ENCODE measurements at places on chromosomes 5 and 9. TPM values are rescaled to one million over a fixed set of nuclear protein-coding genes. Genes with fewer than 3 reads are reported as not detected.

- no peak for DNase-seq
- H3K27me3 ChIP-seq: no peaks in the 10 kb centered on the region
- H3K27ac ChIP-seq: no peak overlapping the region
- H3K4me1 ChIP-seq: no peaks in the 10 kb centered on the region
- H3K36me3 ChIP-seq: no peaks in the 10 kb centered on the region
- no peak overlapping the region for H3K4me3 ChIP-seq
Observed at GRCh38 chr5:59218424-59219045, 635.7 kb downstream of the RAB3C start.

GRCh38 chr9:14846871-14847311, 63.3 kb downstream of the FREM1 start:
- H3K27me3 ChIP-seq: no peaks in the 10 kb centered on the region
- H3K4me1 ChIP-seq: 0 out of 2 replicates have a peak, but pooled peaks cover 3% of the 10 kb centered on the region
- DNase-seq: peak; percentile 54
- H3K4me3 ChIP-seq: no peak overlapping the region

PCA3 gene
- not detected for total RNA-seq

DNA sequence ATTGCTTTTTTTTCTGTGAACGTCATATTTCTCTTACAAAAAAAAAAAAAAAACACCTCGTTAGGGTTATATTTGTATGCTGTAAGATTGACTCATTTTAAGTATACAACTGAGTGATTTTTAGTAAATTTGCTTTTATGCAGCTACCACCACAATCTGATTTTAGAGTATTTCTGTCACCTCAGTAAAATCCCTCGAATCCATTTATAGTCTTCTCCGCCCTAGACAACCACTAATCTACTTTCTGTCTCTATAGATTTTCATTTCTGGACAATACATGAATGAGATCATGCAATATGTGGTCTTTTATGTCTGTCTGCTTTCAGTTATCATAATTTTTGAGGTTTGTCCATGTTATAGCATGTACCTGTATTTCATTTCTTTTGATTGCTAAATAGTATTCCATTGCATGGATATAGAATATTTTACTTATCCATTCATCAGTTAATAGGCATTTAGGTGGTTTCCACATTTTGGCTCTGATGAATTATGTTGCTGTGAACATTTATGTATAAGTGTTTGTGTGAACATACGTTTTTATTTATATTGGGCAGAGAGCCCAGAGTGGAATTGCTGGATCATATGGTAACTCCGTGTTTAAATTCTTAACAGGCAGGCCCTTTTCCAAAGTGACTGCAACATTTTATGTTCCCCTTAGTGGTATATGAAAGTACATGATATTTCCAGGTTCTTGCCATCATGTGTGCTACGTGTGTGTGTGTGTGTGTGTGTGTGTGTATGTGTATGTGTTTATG, 171.4 kb downstream of the SGCD start:
- H3K4me3 ChIP-seq: no peak overlapping the region
- no peaks in the 10 kb centered on the region for H3K27me3 ChIP-seq
- no peaks in the 10 kb centered on the region for H3K4me1 ChIP-seq
- no peaks in the 10 kb centered on the region for H3K36me3 ChIP-seq

PLCXD3 gene
- total RNA-seq: 0.10 TPM

TMEM215 gene
- 0.67 TPM for total RNA-seq

DNA sequence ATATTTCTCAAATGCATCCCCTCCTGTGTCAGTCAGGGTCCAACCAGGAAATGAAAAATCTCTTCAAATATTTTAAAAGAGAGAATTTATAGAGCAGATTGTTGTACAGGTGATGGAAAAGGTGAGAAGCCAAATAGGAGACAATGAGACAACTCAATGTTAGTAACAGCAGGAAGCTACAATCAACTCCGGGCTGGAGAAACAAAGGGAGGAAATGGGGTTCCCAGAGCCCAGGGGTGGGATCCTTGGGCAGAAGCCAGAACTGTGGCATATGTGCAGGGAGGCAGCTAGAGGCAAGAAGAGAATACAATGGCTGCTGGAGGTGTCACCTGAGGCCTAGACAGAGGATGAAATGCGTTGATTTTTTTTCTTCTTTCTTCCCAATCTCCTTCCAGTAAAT, 361.8 kb upstream of the ACTBL2 start:
- H3K27ac ChIP-seq: no peak overlapping the region
- DNase-seq: no peak
- H3K4me3 ChIP-seq: no peak overlapping the region

SLC36A3 gene
- not detected for total RNA-seq

GRCh38 chr9:70569070-70569772, 154.8 kb upstream of the KLF9 start:
- peaks cover 9% of the 10 kb centered on the region for H3K4me1 ChIP-seq
- no peaks in the 10 kb centered on the region for H3K27me3 ChIP-seq
- H3K4me3 ChIP-seq: no peak overlapping the region
- no peaks in the 10 kb centered on the region for H3K36me3 ChIP-seq
- no peak overlapping the region for H3K27ac ChIP-seq
- no peak for DNase-seq

- H3K4me1 ChIP-seq: peaks cover 3% of the 10 kb centered on the region
- no peak for DNase-seq
- H3K36me3 ChIP-seq: no peaks in the 10 kb centered on the region
- H3K27me3 ChIP-seq: no peaks in the 10 kb centered on the region
- H3K4me3 ChIP-seq: no peak overlapping the region
Observed at GRCh38 chr5:79464695-79465332, 49.1 kb downstream of the HOMER1 start.

SH3TC2 gene
- total RNA-seq: 0.77 TPM

- H3K27me3 ChIP-seq: no peaks in the 10 kb centered on the region
- no peak for DNase-seq
- H3K27ac ChIP-seq: no peak overlapping the region
Observed at GRCh38 chr9:121788686-121789366, 137.4 kb downstream of the DAB2IP start.

GRCh38 chr9:124238546-124239140, 19.1 kb upstream of the NEK6 start:
- no peak for DNase-seq
- H3K36me3 ChIP-seq: no peaks in the 10 kb centered on the region
- H3K4me1 ChIP-seq: no peaks in the 10 kb centered on the region
- no peak overlapping the region for H3K4me3 ChIP-seq
- no peak overlapping the region for H3K27ac ChIP-seq

NRARP gene
- 35.4 TPM for total RNA-seq

DNA sequence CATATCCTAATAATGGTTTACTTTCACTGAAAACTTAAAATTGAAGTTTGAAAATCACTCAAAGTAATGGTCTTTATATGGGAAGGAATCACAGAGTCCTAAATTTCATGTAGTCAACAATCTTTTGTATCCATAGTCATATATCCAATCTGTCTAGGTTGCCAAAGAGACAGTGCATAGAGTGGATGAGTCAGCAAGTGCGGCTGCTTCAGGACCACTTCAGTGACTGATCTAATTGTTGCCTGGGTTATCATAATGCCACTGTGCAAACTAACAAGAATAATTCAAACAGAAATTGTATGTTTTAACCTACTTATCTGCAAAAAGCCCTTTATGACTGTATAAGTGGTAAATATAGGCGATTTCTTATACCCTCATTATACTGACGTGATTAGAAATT, 211.3 kb upstream of the PRR16 start:
- H3K27ac ChIP-seq: no peak overlapping the region
- no peaks in the 10 kb centered on the region for H3K36me3 ChIP-seq
- H3K27me3 ChIP-seq: no peaks in the 10 kb centered on the region
- H3K4me3 ChIP-seq: no peak overlapping the region
- no peaks in the 10 kb centered on the region for H3K4me1 ChIP-seq

DNA sequence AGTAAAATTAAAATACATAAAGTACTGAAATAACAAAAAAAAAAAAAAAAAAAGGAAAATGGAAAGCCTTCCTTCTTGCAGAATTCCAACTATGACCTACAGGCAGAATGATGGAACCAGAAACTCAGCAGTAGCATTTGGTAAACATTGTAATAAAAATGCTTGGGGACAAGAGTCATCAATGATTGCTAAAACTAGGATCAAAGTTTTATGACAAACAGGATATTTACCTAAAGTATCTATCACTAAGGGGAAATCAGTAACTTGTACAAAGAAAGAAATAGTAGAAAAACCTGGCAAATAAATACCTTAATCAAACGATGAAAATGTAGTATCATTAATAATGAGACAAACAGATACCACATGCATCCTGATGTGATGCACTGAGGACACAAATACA, 17.5 kb downstream of the ERMP1 start:
- no peak overlapping the region for H3K27ac ChIP-seq
- H3K27me3 ChIP-seq: no peaks in the 10 kb centered on the region
- H3K4me1 ChIP-seq: no peaks in the 10 kb centered on the region
- no peak for DNase-seq
- H3K36me3 ChIP-seq: no peaks in the 10 kb centered on the region
- H3K4me3 ChIP-seq: no peak overlapping the region

GRCh38 chr9:1606253-1606652, 408.9 kb upstream of the SMARCA2 start:
- no peaks in the 10 kb centered on the region for H3K4me1 ChIP-seq
- H3K27me3 ChIP-seq: no peaks in the 10 kb centered on the region
- no peaks in the 10 kb centered on the region for H3K36me3 ChIP-seq
- H3K27ac ChIP-seq: no peak overlapping the region

DNA sequence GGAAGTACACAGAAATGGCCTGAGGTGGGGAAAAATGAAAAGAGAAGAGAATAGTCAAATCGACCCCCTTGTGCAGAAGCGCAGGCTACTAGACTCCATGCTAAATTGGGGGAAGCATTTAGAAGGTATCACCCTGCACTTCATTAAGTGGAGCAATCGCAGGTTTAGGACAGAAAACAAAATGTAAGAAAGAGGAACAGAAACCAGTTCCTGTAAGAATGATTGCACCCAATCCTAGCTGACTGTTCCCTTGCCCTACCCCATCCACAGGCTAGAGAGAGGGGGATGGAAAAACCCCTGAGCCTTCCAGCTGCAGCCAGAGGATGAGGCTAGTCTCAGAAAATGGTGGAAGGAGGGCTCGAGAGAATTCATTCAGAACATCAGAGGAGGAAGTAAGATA, 23.9 kb upstream of the PPP1R2B start:
- no peak for DNase-seq
- no peaks in the 10 kb centered on the region for H3K4me1 ChIP-seq
- H3K27me3 ChIP-seq: no peaks in the 10 kb centered on the region
